ENCODE measurements at places on chromosomes 6 and 20. TPM values are rescaled to one million over a fixed set of nuclear protein-coding genes. Genes with fewer than 3 reads are reported as not detected.

ARFGAP1 gene
- 102 TPM for total RNA-seq

MAS1 gene
- not detected for total RNA-seq

EMILIN3 gene
- total RNA-seq: 0.69 TPM

ZSCAN16 gene
- 4.8 TPM for total RNA-seq

PRL gene
- total RNA-seq: not detected

PACRG gene
- 0.36 TPM for total RNA-seq

C6orf15 gene
- not detected for total RNA-seq

OR2H2 gene
- total RNA-seq: not detected

PPP1R11 gene
- total RNA-seq: 69.8 TPM

PACSIN1 gene
- total RNA-seq: not detected

NKAPL gene
- total RNA-seq: 0.16 TPM

GGTLC1 gene
- not detected for total RNA-seq

HLA-B gene
- total RNA-seq: 3,770 TPM

PRR18 gene
- not detected for total RNA-seq

SS18L1 gene
- total RNA-seq: 24.3 TPM
